ENCODE measurements at places on chromosomes 6 and 20.
A peak's percentile ranks its signal among the peaks of the same experiment; 100 is the strongest.

- DNase-seq, result no peak
Observed at GRCh38 chr6:156688620-156688971, 88.6 kb upstream of the ARID1B start.

DNA sequence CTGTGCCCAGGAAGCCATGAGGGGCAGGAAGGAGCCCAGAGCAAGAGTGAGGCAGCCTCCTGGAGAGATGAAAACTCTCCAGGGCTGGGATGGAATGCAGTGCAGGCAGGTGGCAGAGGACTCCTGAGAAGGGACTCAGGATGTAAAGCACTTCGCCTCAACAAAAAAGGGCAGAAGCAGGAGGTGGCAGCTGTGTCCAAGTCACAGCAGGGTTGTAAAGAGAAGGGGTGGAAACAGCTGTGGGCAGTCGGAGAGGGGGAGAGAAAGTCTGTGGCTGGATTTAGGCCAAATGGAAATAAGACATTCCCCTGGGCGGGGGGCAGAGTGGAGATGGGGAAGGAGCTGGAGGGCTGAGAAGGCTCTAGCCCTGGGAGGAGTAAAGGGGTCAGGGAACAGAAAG, 34.9 kb downstream of the CYP21A2 start:
- DNase-seq, result no peak

GRCh38 chr6:20850686-20851416, 316.6 kb downstream of the CDKAL1 start:
- DNase-seq, result no peak

DNA sequence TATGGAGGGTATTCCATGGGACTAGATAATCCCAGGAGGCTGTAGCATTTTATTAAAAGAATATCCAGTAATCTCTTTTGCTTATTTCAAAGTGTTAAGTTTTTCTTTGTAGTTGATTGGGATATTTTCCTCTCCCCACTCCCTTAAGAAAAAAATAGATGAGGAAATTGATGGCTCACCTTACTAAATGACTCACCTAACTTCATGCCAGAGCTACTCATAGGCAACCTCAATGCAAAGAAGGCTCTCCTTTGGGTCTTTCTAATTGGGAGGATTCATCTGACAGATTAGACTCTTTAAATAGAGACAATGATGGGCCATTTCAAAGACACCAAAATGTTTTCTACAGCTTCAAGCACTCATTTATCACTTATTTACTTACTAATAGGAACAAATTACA, 528.5 kb upstream of the BTBD3 start:
- no peak for DNase-seq

DNA sequence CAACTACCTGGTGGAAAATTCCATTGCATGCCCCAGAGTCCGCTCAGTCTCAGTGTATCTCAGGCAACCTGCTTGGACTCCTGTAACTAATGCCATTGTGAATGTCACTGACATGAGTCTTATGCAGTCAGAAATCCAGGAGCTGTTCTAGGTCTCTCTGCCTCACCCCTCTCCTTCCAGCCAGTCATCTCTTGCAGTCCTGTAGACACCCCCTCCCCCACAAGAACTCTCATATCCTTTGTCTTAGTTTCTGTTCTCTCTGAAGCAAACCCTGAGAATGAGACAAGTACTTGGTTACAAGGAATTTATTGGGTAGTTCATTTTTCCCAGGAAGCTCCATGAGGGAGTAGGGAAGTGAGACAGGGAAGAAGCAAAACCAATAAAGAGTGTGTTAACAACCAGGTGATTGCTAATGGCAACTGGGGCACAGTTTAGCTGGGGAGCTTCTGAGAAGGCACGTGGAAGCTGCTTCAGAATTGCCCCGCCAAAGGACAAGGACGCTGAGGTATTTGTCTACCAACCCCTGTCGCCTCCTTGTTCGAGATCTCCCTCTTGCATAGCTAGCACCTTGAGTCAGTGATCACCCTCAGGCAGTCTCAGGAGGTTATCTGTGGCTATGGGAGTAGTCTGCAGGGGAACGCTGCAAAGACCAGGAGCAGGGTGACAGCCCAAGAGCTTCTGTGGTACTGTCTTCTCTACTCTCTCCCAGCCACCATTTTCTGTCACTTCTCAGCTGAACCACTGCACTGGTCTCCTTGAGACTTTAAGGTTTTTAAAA, 911.4 kb upstream of the FLRT3 start:
- DNase-seq, result no peak

- no peak for DNase-seq
Observed at GRCh38 chr20:4026093-4026601, 10.8 kb upstream of the RNF24 start.

GRCh38 chr6:38955861-38956260, 92.7 kb upstream of the GLP1R start:
- DNase-seq, result no peak

- DNase-seq, result no peak
Observed at GRCh38 chr6:54191461-54191860, 80.2 kb downstream of the MLIP start.

- no peak for DNase-seq
Observed at GRCh38 chr20:6756693-6757595, 10.5 kb upstream of the BMP2 start.

DNA sequence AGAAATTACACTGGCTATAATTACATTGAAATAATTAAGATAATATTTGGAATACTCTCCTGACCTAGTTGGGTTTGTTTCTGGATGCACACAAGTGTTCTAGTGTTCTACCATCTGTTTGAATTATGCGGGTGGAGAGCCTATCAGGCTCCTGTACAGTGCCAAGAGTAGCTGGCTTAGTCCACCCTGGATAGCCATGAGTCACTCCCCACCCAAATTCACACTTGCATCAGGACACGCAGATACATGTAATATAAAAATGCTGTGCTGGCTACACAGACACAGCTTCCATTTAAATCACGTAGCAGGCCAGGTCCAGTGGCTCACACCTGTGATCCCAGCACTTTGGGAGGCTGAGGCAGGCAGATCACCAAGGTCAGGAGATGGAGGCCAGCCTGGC, 686.2 kb upstream of the SLC35B3 start:
- no peak for DNase-seq

GRCh38 chr6:84074988-84075781, 41.6 kb downstream of the MRAP2 start:
- DNase-seq, result no peak

- DNase-seq, result no peak
Observed at GRCh38 chr6:30600451-30600961, 16.5 kb downstream of the PPP1R10 start.

GRCh38 chr6:106152952-106153351, 66.8 kb downstream of the PRDM1 start:
- no peak for DNase-seq

DNA sequence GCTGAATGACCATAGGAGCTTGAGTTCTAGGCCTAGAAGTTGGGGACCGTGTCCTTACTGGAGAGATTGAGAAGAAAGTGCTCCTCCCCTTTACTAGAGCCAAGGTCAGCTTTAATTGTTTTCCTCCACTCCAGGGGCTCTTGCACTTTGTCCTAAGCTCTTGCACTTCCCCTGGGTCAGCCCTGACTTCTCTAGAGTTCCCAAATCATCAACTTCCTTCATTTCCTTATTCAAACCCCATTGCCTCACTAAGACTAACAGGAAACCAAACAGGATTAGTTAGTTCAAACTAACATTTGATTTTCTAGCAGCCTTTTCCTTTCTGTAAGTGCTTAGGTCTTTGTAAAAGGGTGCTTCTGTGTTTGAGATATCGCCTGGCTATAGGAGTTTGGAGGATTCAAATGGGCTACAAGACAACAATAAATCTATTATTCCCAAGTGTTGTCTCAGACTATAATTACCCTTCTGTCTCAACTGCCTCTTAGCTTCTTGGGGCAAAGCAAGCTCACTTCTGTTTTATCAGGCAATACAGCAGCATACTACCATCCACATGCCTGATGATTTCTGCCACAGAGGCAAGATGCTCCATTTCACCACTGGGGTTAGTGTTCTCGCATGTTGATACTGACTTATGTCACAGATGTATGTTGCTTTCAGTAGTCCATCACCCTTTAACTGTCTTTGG, 12.8 kb upstream of the DTNBP1 start:
- DNase-seq, result no peak

GRCh38 chr6:31652925-31653724, 664 bp upstream of the BAG6 start:
- peak; percentile 91 for DNase-seq

DNA sequence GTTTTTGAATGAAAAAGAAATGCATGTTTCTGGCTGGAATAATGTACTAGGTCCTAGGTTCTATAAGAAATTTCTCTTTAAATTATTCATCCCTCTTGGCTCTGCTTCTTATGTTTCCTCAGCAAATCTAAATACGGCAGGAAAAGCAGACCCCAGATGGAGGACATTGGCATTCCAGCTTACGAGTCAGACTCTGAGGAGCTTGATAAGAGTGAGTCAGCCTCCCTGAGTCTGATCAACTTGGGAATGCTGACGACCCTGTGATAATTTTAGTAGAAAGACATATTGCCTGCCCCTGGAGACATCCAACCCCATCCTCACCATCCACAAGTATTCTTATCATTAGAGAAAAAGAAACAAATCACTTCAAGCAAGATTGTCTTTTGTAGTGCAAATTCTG, 509.7 kb upstream of the MARCKS start:
- DNase-seq, result no peak

DNA sequence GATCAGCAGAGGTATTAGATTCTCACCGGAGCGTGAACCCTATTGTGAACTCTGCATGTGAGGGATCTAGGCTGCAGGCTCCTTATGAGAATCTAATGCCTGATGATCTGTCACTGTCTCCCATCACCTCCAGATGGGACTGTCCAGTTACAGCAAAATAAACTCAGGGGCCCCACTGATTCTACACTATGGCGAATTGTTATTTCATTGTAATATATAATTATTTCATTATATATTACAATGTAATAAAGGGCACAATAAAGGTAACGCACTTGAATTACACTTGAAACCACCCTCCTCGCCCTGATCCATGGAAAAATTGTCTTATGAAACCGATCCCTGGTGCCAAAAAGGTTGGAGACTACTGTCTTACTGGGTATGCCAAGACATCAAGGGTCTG, 18.6 kb downstream of the PRKN start:
- DNase-seq, result no peak

DNA sequence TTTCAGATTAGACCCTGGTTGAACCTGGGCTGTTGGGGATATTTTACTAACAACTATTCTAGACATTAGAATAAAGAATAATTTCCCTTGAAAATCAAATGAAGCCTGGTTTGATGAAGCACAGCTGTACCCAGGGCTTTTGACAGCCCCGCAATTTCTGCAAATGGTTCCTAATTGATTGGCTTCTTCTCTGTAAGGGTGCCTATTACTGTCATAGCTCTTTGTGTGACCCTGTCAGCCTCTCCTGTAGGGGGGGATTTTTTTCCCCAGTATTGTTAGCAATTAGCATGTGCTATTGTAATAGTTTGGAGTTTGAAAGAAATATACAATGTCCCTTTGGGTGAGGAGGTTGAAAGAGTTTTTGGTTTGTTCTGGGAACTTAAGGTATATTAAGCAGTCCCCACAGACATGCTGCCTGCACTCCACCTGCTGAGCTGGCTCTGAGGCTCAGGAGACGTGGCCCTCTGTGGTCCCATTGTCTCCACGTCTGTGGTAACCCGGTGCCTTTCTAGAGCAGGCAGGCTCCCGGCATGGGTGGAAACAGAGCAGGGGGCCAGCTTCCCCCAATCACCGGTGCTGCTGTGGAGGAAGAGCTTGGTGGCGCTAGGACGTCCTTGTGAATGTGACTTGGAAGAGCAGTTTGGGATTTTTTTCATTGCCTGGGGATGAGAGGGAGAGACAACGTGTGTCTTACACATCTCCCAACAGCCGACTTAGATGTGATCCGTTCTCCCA, 47.3 kb upstream of the CLDN20 start:
- no peak for DNase-seq

DNA sequence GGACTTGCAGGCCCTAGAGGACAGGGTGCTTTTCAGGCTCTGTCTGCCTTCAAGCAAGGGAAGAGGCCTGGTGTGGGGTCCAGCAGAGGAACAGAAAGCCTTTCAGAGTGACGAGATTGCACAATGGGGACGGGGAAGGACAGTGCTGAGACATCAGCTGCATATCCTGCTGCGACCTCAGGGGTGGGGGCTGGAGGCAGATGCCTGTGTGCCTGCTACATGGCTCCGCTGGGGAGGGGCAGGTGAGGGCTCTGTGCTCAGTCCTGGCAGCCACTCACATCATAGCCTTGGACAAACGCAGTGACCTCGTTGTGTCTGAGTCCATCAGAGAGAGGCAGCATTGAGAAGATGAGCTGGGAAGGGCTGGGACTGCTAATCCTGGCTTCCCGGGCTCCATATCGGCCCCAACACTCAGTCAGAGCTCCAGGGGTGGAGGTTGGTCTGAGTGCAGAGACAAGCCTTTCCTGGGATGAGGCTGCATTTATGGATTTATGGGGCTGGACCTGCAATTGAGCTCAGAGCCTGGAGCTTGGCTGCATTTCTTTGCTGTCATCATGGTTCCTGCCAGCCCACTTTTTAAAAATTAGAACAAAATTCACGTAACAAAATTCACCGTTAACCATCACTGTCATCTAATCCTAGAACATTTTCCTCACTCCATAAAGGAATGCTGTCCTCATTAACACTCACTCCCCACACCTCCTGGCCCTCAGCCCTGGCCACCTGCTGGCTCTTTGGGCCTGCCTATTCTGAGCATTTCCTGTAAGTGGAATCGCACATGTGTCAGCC, 196.9 kb upstream of the SLC24A3 start:
- DNase-seq, result no peak

GRCh38 chr6:89999945-90000825, 105.9 kb downstream of the GJA10 start:
- no peak for DNase-seq

- DNase-seq, result no peak
Observed at GRCh38 chr6:119476024-119476423, 126.5 kb upstream of the MAN1A1 start.

GRCh38 chr6:90401933-90402830, 105.5 kb upstream of the BACH2 start:
- DNase-seq, result peak; percentile 48

DNA sequence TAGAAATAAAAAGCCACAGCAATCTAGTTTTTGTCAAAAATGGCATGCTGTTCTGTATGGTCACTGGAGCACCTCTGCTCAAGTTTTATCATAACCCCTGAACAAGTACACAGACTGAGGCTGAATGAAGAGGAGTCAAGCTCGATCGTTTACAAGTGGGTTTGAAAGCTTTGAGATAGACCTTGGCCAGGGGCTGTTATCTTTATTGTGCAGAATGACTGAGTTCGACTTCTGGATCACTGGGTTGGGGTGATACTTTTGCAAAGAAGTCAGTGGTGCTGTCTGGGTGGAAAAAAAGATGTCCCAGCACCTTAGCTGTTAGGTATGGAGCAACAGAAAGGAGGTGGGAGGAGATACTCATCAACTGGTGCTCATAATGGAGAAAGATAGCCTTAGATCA, 446.0 kb downstream of the HACE1 start:
- no peak for DNase-seq

All from activated CD4-positive, alpha-beta T cell treated with anti-CD3 and anti-CD28 coated beads, Interleukin-2, amount 10 ng/mL, durations not matched to agents 7 days and 5 days (primary cell).